ENCODE measurements at places on chromosomes 4 and X.

GRCh38 chr4:1842339-1842895, 13.5 kb downstream of the LETM1 start:
- no peak for DNase-seq

DNA sequence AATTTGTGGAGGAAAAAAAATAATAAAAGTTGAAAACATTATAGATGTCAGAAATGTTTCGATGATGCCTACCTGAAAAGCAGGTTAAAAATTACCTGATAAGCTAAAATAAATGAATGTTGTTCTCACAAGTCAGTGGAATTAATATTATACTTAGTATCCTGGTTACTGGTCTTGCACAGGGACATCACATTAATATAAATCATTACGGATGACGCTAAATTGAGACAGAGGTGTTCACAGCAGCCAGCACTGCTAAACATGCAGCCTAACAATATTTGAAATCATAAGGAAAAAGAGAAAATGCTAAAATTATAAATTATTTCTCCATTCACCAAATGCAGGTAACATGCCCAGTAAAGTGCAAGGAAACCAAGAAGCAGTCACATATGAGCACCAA, 1130.0 kb downstream of the STPG2 start:
- no peak for DNase-seq

- no peak for DNase-seq
Measured at GRCh38 chrX:153557618-153558355, 40.3 kb downstream of the ATP2B3 start.

DNA sequence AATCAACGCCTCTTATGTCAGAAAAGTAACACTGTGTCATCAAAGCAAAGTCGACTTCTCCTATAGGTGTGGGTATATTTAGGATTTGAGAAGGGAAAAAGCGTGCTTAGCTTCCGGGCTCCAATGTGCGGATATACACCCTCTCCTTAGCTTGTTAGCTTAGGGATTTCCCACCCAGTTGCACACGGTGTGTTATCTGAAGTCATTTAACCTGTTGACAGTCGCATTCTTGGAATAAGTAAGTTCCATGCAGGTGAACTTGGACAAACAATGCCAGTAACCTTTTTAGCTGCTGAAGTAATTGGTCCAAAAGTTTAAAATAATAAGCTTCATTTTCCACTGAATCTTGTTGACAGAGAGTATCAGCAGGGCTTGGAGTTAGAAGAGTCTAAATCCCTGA, 113.7 kb downstream of the SHROOM3 start:
- DNase-seq = no peak

GRCh38 chrX:3940000-3940610, 226.7 kb upstream of the PRKX start:
- DNase-seq = no peak

- DNase-seq = no peak
Measured at GRCh38 chr4:22427675-22428074, 88.2 kb downstream of the ADGRA3 start.

GRCh38 chr4:152459326-152459725, 76.6 kb downstream of the FBXW7 start:
- no peak for DNase-seq

DNA sequence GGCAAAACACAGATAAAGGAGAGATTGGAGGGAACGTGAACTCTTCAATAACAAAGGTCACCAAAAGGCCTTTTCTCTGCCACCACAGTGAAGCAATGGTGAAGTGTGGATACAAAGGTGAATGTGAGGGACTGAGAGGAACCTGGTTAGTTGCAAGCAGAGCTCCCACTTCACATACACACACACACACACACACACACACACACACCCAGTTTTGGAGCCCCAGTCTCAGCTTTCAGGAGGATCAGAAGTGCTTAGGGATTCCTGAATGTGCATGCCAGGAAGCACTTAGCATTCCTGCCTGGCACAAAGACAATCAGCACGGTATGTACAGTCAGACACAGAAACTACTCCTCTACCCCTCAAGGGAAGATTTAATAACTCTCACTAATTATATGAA, 71.5 kb downstream of the ARHGEF9 start:
- no peak for DNase-seq

DNA sequence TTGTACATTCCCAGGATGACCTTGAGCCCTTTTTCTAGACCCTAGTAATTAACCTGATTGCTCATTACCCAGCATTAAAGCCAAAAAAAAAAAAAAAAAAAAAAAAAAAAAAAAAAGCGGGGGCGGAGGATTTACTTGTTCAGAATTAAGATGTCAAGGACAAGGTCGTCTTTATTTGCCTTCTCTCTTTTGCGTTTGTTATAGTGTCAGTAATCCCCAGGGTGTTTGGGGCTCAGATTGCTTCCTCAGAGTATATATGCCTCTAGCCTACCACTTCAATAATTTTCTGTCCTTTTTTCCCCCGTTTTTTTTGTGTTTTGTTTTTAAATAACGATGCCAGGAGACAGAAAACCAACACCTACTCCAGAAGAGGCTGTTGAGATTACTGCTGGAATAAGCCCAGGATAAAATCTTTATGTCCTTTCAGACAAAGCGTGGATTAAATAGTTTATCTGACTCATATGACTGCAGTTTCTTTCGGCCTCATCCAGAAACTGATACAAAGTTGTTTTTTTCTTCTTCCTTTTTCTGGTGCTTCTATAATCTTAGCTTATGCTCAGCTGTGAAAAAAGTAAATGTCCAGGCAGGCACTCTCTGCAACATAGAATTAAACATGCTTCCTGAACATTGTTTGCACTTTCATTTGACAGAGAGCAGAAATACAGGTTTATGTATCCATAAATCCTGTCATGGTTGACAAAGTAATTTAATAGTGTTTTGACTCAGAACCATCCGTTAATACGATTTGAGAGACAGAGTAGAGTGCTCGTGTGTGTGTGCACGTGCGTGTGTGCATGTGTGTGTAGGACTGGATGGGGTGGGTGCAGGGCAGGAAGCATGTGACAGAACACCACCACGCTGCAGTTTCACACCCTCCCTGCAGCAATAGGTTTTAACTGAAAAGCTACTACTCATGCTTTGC, 138.6 kb downstream of the AFF1 start:
- no peak for DNase-seq

DNA sequence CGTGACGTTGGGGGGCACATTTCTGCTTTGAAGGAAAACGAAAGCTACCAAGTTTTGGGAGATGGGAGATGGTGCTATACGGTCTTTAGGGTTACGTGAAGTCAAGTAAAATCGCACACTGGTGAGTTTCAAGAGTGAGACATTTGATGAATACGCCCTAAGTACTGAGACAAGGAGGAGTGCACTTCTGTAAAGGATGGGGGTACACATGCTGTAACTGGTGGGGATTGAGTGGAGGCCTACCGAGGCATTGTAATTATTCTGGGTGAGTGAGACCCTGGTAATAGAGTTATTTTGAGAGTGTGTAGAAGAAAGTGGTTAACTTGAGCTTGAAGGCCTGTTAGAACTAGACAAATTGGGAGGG, 536 bp downstream of the SH3BGRL start:
- no peak for DNase-seq

DNA sequence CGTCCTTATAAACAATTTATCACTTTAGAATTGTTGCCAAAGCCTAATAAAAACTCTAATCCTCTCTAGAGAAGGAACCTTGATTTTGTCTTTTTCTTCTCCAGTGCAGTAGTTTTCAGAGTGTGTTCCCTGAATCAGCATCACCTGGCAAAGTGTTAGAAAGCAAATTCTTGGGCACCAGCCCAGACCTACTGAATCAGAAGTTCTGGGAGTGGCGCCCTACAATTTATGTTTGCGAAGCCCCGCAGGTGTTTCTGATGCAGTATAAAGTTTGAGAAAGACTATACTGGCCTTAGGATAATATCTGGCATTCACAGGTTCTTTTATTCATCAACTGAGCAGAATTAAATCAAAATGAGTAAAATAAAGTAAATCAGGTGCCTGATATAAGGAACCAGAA, 645.8 kb upstream of the ATOH1 start:
- DNase-seq = no peak

DNA sequence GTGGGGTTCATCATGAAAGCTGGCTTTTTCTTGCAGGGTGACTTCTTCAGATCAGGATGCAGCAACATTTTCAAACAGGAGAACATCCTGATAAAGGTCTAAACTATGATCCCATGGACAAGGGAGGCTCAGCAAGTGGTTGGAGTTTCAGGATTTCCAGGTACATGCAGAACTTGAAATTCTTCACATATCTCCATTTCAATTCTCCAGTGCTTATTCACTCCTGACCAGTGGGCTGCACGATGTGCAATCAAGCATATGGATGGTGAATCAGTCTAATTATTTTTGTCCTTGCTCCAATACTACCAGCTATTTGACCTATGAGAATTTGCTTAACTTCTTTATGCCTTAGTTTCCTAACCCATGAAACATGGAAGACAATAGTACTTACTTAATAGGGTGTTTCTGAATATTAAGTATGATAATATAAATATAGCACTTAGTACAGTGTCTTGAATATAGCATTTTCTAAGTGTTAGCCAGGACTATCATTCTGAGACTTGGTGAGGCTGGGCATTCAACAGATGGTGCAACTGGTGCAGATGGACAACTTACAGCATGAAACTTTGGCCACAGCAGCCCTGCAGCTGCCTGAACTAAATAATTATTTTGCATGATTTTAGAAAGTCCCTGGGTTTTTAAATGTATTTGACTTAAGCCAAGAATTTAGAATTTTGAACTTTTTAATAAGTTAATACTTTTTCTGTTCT, 92.4 kb downstream of the HPGD start:
- DNase-seq = no peak

DNA sequence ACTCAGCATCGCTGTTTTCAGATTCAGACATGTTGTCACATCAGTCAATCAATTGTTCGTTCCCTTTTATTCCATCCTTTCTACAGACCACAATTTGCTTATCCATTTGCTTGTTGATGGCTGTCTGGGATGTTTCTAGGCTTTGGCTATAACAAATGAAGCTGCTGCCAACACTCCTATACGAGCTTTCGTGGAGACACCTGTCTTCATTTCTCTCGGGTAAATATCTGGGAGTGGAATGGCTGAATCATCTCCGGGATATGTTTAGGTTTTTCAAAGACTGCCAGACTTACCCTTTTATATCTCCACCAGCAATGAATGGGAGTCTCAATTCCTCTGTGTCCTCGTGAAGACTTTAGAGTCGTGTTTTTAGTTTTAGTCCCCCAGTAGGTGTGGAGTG, 118.9 kb downstream of the SORCS2 start:
- no peak for DNase-seq

- no peak for DNase-seq
Measured at GRCh38 chrX:63702556-63702955, 82.5 kb downstream of the ARHGEF9 start.

GRCh38 chrX:13147733-13148132, 103.3 kb upstream of the FAM9C start:
- DNase-seq = no peak

GRCh38 chrX:129115104-129115503, 408.2 kb downstream of the SMARCA1 start:
- DNase-seq = no peak

DNA sequence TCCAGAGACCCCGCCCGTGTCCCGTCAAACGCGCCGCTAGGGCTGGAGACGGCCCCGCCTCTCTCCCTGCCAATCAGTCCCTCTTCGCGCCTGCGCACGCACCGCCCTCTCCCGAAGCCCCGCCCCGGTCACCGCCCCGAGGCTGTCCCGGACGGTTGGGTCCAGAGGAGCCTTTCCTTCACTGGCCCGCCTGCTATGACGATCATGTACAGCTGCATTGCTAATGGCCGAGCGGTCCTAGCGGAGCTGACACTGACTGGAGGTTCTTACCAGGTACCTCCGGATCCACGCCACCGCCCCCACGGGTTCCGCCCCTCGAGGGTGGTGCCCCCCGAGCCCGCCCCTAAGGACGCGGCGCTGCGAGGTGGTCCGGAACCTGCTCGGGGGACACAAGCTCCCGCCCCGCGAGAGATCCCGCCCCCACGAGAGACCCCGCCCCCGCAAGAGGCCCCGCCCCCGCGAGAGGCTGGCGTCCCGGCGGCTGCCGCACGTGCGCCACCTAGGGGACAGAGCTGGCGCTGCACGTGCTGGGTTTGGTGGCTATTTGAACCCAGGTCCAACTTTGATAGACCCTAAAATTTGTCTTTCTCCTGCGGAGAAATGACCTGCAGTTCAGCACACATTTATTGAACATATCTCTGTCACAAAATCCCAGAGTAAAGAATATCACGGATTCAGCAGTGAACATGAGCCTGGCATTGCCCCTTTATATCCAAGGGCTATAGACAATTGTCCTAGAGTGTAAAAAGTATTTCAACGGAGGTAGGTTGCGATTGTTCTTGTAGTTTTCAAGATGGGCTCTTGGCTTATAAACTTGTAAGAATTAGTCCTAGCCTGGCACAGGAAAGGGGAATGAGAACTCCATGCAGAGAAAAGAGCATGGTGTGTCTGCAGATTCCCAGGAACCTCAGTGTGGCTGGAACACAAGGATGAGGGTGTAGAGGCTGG, 88.7 kb downstream of the HNRNPD start:
- peak; percentile 75 for DNase-seq

DNA sequence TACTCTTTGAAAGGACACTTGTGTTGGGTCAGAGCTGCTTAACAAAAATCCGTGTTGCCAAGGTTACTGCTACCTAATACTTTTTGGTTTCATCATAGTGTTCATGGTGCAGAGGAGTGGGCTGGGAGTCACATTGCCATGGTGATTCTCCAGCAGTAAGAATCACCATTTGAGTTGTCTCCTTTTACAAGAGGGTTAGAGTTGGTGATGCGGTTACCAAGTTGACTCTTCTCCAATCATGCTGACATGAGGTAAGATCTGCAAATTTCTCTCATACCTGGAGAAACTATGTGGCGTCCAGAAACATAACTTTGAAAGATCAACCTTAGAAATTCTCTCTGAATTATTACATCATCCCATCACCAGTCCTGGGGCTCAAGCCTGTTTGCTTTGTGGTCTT, 242.9 kb upstream of the CNKSR2 start:
- DNase-seq = no peak

- no peak for DNase-seq
Measured at GRCh38 chr4:40412866-40413795, 78.0 kb downstream of the CHRNA9 start.

- DNase-seq = no peak
Measured at GRCh38 chr4:4555916-4556315, 14.1 kb upstream of the STX18 start.

DNA sequence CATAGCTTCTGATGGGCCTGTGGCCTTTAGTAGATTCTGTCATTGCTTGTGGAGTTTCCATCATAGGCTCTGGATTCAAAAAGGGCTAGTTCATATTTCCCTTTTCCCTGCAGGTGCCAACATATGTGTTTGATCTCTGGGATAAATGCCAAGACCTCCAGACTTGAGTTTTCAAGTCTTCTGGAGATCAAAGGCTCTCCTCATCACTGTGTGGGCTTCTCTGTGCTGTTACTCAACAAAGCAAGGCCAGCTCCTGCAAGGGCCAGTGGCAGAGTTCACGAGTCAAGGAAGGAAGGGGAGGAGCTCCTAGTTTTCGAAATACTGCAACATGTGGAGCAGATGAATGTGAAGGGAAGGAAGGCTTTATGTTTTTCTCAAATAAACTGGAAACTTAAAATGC, 62.7 kb upstream of the SCML1 start:
- DNase-seq = no peak

DNA sequence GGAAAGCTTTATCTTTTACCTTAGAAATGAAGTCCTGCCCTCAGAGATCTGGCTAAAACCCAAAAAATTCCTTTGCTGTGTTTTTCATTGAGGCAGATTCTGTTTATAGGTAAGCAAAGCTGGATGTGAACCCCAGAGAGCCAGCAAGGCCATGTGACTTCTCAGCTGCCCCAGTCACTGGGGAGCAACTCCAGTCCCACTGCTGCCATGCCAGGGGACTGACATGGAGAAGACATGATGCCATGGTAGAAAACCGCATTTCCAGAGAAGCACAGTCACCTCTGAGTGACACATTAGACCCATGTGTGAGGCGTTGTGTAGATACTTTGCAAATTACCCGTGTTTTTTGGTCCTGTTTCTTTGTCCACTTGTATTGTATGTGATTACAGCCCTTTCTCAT, 45.4 kb downstream of the PTTG2 start:
- no peak for DNase-seq
